OCI-M1 (cell line): ENCODE measurements at places on chromosomes 5 and 9.

DNA sequence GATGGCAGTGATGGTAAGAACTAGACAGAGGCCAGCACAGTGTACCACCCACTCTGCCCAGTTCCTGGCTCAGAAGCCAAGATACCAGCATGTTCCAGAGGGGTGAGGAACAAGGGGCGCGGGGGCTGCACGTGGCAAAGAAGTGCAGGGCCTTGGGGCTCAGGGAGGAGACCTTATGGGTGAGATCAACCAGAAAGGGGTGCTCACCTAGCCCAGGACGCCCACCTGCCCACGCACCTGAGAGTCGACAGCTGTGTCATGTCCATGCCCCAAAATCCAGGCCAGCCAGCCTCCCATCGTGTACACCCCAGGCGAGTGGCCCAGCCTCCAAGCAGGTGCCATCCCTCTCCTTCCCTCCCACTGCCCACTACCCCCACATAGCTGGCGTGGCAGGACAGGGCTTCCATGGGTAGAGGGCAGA, 34.9 kb downstream of the BICD2 start:
- DNase-seq, result no peak

DNA sequence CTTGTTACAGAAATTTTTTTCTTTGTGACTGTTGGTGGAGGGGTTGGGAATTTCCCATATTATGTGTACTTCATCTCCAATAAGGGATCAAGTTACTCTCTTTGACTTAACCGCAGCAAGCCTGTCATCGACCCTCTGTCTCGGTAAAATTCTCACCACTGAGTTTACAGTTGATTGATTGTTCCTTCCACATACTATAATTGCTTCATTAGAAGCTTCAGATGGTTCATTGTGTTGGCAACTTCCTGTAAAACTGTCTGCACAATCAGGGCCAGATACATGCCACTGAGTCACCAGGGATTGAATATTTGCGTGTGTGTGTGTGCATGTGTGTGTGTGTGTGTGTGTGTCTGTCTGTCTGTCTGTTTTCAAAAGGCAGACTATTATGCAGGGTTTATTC, 176.6 kb downstream of the ZNF462 start:
- DNase-seq, result no peak

DNA sequence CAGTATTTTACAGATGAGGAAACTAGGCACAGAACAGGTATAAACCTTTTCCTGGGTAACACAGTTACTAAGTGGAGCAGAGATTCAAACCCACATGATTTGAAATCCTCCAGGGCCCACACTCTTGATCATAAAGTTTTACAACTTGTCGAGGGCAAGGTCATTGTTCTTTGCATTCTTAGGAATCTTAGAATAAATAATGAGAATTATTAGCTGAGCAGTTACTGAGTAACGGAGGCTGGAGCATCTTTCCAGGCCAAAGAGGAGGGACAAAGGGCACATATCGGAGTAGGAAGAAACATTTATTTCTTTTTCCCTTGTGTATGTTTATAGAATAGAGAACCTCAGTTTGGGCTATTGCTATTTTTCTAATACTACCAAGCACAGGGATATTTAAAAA, 27.1 kb upstream of the F2R start:
- DNase-seq, result no peak

DNA sequence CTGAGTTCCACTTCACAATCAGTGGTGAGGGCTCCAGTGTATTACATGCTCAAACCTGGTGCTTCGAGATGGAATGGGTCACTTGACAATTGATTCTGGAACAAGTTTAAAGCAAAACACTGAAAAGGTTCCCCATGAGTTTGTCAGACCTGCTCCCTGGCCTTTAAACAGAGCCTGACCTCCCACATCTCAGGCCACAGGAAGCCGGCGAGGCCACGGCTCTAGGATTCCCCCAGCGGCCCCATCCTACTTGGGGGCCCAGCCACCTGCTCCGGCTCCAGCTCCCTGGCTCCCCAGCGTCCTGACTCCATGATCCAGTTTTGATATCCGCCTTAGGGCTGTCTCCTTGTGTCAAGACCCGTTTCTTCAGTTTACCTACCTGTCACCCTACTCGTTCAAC, 62.0 kb downstream of the TTLL11 start:
- no peak for DNase-seq

DNA sequence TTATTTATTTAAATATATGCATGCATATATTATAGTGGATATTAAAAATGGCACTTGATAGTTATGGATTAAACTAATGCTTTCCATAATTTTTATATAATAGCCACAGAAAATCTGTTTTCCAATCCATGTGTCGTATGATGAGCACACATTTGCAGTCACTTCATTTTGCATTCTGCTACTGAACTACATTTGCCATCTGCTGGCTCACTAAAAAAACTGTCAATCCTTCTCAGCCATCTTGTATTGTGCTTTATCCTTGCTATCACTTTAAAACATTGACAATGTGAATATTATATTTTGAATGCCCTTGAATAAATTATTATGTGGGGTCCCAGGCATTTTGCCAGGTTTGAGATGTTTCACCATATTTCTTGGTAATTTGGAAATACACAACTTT, 586.6 kb downstream of the DNAH5 start:
- DNase-seq, result no peak

- DNase-seq, result no peak
Observed at GRCh38 chr9:133978899-133979272, 13.2 kb downstream of the VAV2 start.

- no peak for DNase-seq
Observed at GRCh38 chr9:83633676-83634075, 10.7 kb downstream of the IDNK start.

DNA sequence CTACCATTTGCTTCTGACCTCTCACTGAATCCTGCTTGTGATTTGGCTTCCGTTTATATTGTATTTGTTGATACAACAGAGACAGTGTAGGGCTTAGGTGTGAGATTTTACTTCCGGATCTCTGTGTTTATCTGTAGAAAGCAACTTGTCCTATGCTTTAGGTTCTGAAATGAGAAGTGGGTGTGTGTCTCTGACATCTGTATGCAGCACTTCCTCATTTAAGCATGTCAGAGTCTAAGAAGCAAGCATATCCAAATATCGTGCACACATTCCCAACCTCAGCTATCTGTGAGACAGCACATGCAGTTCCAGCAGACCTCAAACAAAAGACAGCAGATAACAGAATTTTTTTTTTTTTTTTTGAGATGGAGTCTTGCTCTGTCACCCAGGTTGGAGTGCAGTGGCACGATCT, 16.3 kb downstream of the KLF9 start:
- DNase-seq, result peak; percentile 98

GRCh38 chr9:127974001-127974768, 6.6 kb downstream of the EEIG1 start:
- DNase-seq, result no peak
